ENCODE measurements at places on chromosomes 4 and X.

DNA sequence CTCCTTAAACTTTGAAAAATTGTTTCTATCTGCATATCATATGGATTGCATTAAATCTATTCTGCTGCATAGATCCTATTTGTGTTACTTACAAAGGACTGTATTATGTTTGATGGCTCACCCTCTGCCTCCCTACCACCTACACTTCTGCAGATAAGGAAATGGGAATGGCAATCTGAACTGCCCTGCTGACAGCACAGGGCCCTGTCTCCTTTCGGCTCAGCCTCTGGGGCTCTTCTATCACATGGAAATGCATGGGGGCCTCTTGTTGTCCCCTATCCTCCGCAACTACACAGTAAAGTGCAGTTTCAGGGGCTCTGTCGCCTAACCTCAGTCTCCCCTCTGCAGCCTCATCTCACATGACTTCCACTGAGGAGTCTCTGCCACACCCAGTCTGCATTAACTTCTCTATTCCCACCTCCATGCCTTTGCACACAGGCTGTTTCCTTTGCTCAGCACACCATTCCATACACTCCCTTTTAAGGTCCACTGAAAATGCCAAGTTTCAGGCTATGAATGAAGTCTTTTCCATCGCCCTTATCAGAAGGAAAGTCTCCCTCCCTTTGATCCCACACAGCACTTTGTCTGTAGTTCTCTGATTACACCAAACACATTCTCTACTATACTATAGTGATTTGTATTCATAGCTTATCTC, 12.5 kb downstream of the RELL1 start:
- DNase-seq = no peak

DNA sequence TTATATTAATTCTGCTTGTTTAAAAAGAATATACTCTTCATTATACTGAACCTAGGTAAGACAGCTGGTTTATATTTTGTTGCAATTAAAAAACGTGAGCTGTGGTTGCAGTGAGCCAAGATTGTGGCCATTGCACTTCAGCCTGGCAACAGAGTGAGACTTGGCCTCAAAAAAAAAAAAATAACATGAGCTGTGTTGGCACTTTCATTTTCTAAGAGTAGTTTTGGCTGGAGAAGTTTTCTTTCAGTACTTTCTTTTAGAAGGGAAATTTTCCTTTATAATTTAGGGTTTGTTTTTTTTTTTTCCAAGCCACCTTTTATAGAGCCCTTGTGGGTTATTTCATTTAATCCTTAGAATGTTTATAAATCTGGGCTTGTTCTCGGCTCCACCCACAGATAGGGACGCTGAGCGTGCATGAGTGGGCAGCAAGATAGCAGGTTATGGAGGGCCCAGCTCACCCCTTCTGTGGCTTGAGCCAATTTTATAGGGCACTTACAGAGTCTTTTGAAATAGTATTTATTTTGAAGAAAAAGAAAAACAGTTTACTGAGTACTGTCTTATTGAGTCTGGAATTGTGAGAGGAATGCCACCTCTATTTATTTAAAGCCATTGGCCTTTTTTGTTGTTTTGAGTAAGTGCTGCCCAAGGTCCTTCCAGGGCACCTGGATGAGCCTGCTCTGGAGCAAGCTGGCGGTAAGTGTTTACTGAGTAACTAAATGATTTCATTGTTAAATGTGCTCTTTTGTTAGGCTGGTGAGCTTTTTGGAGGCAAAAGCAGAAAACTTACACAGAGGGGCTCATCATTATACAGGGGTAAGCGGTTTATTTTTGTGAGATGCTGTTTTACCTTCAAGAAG, 60.9 kb downstream of the HTT start:
- DNase-seq = no peak

- no peak for DNase-seq
Measured at GRCh38 chrX:150548684-150549083, 19.7 kb upstream of the MTM1 start.

DNA sequence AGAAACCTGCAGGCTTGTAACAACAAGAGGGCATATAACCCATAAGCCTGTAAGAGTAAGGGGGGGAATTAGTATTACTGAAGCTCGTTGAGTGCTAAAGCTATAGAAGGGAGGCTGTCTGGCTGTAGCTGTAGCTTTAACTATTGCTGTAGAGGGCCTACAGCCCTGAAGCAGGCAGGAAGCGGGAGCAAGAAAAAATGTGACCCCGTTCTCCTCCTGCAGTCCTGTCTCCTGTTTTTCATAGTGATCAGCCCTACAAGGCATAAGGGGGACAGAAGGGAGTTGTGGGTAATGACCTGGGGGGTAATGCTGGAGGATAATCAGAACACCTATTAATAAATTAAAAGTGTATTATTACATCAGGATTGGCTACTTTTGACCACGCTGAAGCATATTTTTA, 206.9 kb upstream of the MAB21L2 start:
- DNase-seq = no peak

DNA sequence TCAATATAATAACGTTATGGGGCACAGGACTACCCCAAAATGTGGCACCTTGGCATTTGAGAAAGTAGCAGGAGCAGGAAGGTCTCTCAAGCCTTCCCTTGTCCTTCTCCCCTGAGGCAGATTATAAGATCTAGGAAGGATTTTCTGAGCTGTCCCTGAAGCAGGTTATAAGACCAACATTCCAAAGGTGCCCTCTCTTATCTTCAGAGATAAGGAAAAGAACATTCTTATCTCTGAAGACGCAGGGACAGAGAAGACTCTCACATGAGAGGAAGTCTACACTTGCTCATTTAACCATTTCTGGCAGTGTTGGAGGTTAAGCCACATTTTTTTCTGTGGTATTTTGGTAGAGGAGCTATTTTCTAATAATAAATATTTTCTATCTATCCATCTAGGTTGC, 437.9 kb upstream of the MAOA start:
- DNase-seq = no peak

- DNase-seq = no peak
Measured at GRCh38 chr4:73329300-73329699, 70.7 kb upstream of the ANKRD17 start.

DNA sequence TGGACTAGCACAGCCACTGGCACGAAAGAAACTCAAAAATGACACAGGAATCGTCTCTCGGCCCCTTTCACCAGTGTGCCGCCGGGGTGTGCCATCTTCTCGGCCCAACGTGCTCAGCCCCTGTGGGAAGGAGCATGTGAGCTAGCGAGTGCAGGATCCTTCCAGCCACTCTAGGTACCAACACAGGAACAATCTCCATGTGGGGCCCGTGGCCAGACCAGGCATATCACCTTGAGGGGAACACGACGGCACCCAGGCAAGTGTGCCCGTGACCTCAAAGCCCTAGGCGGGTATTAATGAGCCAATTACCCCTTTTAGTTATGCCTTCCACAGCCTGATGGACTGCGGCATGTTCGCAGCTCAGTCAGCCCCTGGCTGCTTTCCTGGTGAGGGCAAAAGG, 231.5 kb downstream of the FAT4 start:
- no peak for DNase-seq

- DNase-seq = no peak
Measured at GRCh38 chr4:111209706-111210105, 586.8 kb upstream of the PITX2 start.

GRCh38 chrX:129626026-129626425, 28.7 kb downstream of the APLN start:
- no peak for DNase-seq

DNA sequence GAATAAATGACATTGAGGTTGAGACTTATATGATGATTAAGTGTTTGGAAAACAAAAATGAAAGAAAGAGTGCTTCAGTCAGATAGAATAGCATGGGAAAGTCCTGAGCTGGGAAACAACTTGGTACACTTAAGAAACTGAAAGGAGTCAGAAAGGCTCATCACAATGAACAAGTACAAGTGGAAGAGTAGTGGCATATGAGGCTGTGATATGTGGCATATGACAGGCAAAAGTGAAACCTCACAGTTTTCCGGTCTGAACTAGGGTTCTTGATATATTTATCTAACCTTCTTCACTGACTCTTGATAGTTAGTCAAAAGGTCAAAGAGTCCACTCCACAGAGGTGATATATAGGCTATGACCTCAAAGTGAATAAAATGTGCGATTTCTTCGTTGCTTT, 537.1 kb upstream of the CXorf51A start:
- DNase-seq = no peak

DNA sequence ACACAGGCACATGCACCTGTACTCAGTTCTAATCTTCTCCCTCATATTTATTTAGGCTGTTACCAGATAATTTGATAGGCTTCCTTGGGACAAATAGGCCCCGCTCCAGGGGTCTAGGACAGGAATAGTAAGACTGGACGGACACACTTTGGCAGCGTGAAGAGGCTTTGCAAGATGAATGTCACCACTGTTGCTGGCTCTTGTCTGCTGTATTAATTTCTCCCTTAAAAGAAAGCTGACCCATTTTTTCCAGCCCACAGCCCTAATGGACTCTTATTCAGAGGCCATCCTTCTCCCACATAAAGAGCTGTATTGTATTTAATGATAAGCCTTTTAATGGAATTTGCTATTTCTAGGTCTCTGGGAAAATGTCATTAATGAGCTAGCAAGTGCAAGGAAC, 18.0 kb downstream of the FAM184B start:
- no peak for DNase-seq

DNA sequence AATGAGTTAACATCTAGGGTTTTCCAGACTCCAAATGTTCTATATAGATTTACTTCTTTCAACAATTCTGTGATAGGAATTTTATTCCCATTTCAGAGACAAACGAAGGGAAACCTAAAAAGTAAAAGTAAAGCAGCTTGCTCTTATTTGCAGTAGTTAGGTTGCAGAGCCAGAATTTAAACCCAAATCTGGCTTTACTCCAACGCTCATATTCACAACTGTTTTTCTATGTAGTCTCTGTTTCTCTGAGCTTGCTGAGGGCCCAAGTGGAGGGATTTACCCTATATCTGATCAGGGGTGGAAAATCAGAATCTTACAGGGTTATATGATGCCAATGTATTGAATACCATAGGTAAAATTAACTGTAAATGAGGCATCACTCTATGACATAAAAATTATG, 599.1 kb upstream of the GRIA3 start:
- DNase-seq = no peak

- DNase-seq = no peak
Measured at GRCh38 chr4:126269106-126269505, 954.4 kb downstream of the FAT4 start.

DNA sequence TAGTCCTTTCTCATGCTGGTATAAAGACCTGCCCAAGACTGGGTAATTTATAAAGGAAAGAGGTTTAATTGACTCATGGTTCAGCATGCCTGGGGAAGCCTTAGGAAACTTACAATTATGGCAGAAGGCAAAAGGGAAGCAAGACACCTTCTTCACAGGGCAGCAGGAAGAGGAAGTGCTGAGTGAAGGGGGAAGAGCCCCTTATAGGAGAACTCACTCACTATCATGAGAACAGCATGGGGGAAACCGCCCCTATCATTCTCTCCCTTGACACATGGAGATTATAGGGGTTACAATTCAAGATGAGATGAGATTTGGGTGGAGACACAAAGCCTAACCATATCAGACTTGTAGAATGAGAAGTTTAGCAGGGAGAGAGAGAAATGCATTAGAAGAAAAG, 373.3 kb upstream of the DIAPH2 start:
- DNase-seq = no peak

DNA sequence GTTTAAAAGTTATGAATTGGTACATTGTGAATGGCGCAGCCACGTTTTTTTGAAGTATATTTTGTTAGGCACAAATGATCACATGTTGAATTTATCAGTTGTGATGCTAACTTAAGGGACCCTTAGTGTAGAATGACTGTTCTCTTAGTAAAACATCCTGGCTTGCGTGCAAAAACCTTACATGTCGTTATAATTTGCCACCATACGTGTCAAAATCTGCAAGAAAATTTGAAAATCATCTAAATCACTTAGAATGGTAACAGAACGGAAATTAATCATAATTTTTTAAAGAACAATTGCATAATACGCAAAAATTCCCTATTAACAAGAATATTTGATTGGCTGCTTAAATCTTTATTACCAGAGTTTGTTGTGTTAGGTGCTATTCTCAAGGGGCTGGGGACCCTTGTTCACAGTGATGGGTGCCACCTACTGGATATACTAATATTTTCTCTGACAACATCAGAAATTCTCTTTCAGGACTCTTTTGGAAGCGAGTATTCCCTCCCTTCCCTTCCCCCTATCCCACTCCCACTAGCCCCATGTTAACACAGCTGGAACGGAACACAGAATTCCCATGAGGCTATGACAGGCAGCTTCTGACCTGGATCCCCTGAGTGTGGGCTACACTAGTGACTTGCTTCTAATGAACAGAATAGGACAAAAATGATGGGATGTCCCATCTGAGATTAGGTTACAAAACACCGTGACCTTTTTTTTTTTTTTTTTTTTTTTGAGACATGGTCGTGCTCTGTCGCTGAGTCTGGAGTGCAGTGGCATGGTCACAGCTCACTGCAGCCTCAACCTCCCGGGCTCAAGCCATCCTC, 71.8 kb downstream of the SUPT20HL2 start:
- DNase-seq = no peak

GRCh38 chr4:47882228-47882627, 32.2 kb downstream of the NFXL1 start:
- DNase-seq = no peak

DNA sequence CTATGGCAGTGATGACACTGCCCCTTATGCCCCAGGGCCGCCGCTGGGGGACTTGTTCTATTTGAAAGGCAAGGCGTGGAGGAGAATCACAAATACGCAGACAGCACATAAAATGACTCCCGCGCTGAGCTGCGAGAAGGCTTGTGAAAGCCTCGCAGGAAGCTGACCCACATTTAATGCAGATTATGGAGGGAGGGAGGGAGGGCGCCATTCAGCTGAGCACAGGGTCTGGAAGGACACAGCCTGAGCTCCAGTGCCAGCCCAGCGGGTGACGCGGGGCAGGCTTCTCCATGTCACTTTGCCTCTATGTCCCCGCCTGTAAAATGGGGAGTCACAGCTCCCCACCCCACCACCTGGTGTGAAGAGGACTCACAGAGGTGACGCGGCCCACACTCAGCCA, 14.3 kb downstream of the ABLIM2 start:
- peak; percentile 45 for DNase-seq

GRCh38 chrX:130728208-130728607, 174.8 kb downstream of the ENOX2 start:
- DNase-seq = no peak

DNA sequence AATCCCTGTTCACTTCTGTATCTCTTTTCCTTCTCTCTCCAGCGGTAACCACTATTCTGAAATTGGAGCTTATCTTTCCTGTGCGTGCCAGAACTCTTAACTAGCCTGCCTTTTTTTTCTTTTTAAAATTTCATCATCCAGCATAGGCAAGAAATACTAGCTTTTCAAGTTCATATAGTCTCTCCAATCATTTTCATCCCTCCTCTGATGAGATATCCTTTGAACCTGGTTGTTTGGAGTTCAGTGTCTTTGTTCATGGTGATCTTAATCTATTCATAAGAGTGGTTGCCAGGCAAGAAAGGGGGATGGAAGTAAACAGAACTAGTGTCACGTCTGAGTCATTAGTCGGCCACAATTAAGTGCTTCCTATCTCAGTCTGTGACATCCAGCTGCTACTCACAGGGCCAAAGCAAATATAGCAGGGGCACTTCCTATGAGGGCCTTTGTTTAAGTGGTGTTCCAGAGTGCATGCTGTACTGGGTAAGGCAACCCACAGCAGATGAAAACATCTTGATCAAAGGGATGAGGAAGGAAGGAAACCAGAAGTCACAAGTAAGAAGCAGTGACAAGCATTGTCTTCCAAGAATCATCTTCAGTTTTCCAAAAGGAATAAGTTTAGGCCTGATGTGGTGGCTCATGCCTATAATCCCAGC, 56.4 kb upstream of the XIAP start:
- peak; percentile 81 for DNase-seq

Data from NCI-H1092 (cell line).